ENCODE measurements at places on chromosomes 3 and 15.

GRCh38 chr3:103968131-103968530, 1398.6 kb upstream of the ALCAM start:
- DNase-seq, result no peak

GRCh38 chr15:71758711-71759110, 51.6 kb upstream of the NR2E3 start:
- no peak for DNase-seq

DNA sequence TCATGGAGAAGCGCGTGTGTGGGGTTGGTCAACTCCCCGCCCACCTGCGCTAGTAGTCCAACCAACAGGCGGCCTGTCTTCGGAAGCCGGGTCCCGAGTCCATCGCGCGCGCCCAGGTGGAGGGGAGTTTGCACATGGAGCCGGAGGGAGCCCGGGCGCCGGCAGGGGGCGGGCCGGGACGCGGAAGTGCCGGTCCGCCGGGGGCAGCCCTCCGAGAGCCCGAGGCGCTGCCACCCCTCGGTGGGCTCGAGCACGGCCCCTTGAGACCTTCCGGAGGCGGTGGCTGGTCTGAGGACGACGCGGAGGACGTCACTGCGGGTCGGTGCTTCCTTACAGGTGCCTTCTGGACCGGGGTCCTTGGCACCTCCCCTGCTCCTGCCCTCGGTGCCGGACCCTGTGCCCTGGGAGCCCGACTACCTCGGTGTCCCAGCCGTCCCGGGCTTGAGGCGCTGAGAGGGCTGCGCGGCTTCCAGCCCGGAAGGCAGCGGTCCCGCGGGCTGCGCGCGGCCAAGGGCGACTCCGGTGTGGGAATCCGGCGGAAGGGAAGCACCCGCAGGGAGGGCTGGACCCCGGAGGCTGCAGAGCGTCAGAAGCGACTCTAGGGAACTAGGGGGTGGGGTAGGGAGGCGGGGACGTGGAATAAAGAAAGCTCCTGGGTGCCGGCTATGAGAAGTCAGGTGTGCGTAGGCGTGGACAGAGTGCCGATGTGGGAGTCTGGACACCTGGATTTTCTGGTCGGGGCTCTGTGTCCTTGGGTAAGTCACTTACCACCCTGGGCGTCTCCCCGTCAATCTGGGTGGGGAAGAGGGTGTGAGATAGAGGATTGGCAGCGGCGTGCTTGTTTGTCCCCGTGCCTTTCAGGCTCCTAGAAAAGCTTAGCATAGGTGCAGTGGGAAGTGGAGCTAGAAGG, 212.3 kb downstream of the FGF12 start:
- no peak for DNase-seq

- DNase-seq, result no peak
Observed at GRCh38 chr15:67300266-67301025, 45.9 kb downstream of the IQCH start.

DNA sequence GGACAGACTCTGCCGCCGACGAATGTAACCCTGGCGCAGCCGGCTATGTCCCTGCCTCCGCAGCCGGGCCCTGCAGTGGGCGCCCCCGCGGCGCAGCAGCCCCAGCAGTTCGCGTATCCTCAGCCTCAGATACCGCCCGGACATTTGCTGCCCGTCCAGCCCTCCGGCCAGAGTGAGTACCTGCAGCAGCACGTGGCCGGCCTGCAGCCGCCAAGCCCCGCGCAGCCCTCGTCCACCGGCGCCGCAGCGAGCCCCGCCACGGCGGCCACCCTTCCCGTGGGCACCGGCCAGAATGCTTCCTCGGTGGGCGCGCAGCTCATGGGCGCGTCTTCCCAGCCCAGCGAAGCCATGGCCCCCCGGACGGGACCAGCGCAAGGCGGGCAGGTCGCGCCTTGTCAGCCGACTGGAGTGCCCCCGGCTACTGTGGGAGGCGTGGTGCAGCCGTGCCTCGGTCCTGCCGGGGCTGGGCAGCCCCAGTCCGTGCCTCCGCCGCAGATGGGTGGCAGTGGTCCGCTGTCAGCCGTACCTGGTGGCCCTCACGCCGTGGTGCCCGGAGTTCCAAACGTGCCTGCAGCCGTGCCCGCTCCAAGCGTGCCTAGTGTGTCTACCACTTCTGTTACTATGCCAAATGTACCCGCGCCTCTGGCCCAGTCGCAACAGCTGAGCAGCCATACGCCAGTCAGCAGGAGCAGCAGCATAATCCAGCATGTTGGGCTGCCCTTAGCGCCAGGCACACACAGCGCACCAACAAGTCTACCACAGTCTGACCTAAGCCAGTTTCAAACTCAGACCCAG, 2.4 kb downstream of the TSC22D2 start:
- DNase-seq, result peak; percentile 14

DNA sequence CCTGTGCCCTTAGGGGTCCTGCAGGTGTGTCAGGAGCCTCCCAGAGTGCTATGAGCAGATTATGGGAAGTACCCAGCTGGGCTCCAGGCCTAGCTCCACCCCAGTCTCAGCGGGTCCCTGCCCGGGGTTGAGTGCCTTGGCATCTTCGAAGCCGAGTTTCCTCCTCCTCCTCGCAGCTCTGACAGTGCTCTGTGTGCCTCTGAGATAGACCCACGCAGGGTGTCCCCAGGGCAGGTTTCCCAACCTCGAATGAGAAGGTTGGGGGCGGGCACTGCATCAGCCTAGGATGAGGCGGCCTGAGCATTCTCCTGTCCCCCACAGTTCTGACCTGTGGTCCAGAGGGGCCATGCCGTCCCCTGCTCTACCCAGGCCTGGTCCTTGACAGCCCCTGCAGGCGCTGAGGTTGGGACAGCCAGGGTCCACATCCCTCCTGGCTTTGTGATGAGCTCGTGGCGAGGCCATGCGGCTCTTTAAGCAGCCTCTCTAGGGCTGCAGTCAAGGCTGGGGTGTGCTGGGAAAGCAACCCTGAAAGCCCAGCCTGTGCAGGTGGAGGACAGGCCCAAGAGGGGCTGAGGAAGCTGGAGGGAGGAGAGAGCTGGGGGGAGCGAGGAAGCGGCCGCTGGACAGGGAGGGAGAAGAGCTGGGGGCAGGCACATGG, 20.2 kb upstream of the SKOR1 start:
- DNase-seq, result no peak

DNA sequence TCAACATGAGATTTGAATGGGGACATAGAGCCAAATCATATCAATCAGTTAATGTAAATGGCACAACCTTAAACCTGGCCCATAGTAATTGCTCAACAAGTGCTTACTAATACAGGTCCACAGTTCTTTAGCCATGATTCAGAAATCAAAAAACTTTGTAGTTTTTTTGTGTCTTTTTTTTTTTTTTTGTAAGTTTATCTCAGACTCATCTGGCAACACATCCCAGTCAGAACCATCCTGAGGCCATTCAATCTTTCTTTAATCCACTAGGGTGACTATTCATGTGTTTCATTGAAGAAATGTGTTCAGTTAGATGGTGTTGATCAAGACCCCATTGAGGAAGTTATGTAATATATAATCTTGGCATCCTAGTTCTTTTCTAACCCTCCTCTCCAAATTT, 65.4 kb downstream of the ABI3BP start:
- DNase-seq, result no peak

DNA sequence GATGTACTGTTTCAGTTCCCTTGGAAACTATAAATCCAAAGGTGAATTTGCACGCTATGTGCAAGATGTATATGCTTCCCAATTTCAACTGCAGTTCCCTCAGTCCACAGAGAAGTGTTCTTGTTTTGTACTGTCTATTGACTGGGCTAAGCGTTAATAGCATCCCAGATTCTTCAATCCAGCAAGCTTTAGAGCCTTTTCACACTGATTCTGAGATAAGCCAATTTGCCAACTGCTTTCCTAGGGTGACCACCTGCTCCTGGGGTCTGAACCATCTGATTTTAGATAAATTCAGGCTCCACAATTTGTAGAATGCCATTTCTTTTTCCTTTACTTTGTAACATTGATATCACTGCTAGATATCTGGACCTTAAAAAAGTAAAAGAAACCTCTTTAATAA, 340.1 kb downstream of the PTPRG start:
- no peak for DNase-seq

DNA sequence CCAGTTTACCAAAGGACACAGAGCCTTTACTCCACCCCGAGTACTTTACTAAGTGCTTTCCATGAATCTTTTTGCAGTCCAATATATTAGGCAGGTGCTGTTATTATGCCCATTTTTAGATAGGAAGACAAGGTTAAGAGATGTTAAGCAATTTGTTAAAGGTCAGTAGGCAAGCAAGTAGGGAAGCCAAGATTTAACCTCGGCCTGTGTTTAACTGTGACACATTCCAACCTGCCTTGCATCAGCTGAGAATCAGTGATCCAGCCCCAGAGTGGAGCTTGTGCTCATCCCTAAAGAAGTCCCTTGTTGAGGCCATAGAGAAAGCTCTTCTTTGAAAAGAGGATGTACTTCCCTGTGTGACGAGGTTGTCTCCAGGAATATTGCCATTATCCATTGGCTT, 51.3 kb upstream of the C15orf61 start:
- DNase-seq, result no peak

DNA sequence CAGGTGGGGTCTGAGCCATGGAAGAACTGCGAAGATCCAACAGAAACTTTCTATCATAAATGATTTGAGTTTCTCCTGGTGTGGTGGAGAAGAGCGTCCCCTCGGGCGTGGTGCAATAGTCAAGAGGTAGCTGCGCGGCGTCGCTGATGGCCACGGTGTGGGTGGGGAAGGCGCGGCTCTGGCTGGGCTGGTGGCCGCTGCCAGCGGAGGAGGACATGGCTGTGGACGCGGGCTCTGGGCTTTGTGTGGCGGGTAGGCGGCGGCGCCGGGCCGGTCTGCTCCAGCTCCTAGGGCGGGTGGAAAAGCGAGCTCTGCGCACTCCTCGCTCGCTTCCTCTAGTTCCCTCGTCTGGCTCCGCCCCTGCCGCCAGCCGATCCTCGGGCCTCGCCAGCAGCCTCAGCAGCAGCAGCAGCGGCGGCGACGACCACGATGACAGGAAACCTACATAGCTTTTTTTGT, 5.9 kb downstream of the STARD9 start:
- DNase-seq, result peak; percentile 68

- DNase-seq, result no peak
Observed at GRCh38 chr3:141076797-141077571, 25.8 kb downstream of the SPSB4 start.

DNA sequence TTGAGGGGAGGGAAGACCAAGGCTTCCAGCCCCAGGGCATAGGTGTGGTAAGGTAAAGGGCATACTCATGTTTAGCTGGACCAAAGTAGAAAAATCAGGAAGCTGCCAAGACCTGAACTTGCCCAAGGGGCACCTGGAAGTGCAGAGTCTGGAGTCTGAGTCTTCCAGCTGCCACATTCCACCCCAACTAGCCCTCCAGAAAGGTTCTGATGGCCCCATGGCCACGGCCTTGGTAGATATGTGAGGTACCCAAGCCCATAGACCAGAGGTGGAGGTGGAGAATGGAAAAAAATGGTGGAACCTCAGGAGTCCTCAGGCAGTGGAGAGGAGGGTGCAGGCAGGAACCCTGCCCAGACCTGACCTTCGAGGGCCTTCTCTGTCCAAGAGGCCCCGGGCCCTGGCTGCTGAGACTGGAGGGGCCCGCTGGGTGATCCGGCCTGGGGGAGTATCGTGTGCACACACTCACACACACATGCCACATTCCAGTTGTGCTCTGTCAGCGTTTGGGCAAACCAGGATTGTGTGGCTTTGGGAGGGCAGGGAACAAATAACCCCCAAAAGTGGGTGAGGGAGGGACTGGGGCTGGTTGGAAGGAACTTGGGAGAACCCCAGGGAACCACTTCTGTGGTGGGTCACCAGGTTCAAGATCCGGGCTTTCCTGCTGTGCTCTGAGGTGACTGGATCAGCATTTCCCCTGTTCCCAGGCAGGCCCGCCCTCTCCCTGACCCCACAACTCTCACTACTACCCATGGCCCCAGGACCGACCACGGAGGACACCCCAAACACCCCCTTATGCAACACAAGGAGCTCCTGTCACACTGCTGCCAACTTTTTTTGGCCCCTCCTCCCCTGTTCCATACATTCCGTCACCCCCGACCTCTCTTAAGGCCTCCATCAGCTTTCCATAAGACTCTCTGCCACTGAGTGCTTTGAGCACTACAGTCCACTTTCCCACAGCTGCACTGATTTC, 11.6 kb downstream of the MYL3 start:
- DNase-seq, result no peak

Data from stimulated activated naive CD4-positive, alpha-beta T cell treated with Interleukin-2 at 50 U/mL for 16 hours (primary cell).